Activated T-helper 1 cell treated with Interleukin-2 at 50 U/mL for 16 hours (primary cell): ENCODE measurements at places on chromosomes 2 and 18.
A peak's percentile ranks its signal among the peaks of the same experiment; 100 is the strongest.

DNA sequence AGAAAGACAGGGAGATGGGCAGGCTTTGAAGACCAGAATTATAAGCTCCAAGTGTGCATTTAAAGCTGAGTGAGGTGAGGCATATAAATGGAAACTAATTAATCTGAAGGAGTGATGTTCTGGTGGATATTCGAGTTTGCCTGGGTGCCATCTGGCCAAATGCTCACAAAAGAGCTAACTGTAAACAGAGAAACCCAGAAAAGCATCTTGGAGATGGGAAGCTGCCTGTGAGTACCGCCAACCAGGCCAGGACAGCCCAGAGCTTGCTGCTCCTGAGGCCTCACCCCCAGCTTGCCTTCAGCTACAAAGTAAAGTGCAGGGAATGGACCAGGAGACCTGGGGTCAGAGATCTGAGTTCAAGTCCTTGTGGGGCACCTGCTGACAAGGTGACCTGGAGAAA, 446.1 kb upstream of the MYT1L start:
- no peak for DNase-seq

DNA sequence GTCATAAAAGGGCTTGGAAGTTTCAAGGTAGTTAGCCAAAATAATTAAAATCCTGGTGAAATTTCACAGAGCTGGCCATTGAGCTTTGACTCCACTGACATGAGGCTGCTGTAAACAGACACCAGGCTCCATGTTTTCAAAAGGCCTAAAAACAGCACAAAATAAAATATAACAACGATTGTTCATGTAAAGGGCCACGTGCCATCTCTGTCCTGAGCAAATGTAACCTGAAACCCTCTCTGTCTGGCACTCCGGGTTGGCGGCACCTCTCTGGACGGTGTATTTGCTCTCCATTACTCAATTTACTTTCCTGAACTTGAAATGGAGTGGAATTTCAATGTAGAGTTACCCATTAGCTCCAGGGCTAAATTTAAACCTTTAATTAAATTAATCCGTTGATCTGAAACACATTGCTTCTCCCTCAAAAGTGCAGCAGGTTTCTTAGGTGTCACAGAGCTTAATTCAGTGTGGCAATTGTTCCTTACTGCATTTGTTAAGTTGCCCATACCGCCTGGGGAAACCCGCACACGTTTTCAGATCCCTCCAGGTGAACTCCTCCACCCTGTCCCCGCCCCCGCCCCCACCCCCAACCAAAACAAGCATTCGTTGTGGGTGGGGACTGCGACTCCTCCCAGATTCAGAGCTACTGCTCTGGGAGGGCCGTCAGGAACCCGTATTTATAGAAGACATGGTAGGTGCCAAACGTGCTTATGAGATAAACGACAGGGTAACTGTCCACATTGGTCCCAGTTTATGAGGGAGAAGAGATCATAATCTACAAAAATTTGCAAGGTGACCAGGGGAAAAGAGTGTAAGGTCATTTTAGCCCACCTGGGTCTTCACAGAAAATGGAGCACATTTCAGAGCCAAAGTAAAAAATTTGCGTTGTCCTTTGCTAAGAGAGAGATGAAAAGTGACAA, 1.2 kb upstream of the CABLES1 start:
- DNase-seq: no peak

DNA sequence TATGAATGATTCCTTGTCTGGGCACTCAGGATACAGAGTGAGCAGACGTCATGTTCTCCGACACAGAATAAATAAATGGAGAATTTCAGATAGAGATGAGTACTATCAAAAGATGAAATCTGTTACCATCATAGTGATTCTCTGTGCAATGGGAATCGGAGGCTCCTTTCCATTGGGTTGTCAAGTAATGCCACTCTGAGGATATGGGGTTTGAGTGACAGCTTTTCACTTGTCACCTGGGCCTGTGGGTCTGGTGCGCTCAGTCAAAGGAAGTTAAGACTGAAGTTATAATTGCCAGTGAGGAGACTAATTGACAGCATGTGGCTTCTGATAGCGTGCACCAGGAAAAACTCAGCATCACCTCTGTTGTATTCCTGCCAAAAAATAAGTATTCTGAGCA, 387.2 kb downstream of the SOX11 start:
- no peak for DNase-seq

DNA sequence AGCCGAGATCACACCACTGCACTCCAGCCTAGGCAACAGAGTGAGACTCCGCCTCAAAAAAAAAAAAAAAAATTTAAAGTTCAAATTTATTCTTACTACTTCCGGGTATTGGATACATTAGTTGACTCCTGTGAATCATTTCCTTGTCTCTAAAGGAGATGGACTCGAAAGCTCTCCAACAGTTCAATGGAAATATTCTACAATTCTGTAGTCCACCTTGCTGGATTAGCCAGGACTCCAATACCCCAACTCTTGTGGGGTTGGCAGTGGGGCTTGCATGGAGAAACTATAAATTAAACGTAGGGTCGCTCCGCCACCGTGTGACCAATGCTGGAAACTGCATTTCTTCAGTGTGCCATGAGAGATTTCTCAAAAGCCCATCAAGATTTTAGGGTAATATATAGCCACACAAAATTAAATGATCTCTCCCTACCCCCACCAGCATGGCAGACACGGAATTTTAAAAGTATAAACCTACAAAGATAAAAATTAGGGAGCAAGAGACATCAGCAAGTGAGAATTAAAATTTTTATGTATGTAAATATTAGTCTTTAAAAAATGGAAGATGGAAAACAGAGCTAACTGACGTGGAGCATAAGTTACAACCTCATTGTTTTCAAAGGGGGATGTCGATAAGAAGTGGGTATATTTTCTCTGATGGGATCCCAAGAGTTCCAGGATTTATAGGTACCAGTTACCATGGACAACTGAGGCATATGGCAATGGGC, 27.8 kb upstream of the GAREM2 start:
- peak; percentile 17 for DNase-seq
